ENCODE measurements at places on chromosomes 5 and 9.

DNA sequence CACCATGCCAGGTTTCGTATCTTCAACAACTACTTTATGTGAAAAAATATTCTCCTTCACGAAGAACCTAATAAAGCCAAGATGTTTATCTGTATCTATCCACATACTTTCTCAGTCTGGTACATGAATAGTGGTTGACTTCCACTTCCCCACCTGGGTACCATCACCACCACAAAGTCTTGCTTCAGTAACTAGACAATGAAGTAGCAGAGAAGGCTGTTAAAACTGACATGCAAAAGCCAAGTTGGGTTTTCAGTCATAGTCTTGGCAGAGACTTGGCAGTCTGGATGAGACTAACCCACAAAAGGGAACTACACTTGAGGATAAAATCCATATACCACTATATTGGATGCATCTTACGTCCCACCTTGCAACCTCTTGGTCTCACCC, 5.0 kb downstream of the P4HA2 start:
- ATAC-seq, result no peak

DNA sequence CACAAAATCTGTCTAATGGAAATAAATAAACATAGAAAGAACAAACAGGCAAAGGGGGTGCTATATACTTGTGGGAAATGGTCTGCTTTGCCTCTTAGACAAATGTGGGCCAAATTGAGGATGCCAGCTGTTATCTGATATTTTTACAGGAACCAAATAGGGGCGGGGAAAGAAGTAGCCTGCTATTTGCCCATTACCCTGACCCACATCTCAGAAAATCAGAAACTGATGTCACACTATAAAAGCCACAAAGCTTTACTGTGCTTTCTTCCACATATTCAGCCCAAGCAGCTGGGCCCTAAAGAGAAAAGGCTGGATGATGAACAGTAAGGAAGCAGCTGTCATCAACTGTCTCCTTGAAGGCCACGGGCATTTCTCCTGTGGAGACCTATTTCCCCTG, 97.3 kb downstream of the ELAVL2 start:
- no peak for ATAC-seq

- ATAC-seq, result no peak
These were observed 12.5 kb upstream of the CHD1 start for GRCh38 chr5:98941131-98941883.

DNA sequence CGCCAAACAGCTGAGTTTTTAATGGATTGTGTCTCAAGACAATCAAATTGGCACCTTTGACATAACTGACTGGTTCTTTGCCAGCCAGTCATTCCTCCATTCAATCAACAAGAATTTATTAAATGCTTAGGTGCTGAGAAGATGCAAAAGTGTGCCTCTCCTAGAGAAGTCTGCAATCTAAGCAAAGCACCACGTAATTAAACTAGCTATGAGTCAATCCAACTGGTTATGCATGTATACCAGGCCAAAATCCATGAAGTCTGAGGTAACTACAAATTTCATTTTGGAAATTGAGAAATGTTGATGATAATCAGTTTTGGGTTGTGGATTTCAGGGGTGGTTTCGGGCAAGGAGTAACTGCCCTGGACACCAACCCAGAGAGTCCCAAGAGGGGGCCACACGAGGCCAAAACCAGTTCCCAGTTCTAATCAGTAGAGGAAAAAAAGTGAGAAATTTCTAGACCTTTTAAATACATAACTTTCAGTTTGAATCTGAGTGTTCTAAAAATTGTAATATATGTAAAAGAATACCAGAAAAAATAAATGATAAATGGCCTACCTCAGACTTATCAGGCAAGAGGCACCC, 92.6 kb downstream of the EFNA5 start:
- no peak for ATAC-seq

DNA sequence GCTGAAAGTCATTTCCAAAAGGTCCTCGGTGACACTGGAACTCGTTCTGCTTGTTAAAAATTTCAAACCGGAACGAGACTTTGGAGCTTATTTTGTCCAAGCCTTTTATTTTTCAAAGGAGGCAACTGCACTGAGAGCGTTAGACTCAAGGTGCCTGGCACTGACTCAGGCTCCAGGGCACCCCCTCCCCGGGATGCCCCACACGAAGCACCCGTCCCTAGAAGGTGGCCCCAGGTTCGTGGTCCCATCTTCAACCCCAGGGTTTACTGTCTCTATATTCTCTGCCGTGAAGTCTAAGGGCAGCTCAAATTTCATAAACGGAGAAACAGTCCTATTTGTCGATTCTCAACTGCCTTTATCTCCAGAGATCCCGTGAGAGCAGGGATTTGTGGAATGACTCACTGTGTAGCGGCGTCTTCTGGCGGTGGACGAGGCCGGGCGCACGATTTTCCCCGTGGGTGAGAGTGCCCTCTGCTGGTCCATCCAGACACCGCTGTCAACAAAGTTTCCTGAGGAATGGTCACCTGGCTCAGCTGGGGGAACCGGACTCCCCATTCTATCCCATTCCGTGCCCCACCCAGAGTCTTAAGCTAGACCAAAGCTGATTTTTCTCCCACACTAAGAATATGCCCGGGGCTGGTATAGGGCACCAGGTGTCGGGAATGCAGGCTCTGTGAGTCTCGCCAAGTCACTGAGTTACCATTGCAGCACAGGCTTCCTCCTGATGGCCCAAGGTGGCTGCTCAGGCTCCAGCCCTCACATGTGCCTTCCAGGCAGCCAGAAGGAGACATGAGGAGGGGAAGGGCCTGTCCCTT, 27.1 kb upstream of the SLC6A19 start:
- ATAC-seq, result peak; percentile 92

DNA sequence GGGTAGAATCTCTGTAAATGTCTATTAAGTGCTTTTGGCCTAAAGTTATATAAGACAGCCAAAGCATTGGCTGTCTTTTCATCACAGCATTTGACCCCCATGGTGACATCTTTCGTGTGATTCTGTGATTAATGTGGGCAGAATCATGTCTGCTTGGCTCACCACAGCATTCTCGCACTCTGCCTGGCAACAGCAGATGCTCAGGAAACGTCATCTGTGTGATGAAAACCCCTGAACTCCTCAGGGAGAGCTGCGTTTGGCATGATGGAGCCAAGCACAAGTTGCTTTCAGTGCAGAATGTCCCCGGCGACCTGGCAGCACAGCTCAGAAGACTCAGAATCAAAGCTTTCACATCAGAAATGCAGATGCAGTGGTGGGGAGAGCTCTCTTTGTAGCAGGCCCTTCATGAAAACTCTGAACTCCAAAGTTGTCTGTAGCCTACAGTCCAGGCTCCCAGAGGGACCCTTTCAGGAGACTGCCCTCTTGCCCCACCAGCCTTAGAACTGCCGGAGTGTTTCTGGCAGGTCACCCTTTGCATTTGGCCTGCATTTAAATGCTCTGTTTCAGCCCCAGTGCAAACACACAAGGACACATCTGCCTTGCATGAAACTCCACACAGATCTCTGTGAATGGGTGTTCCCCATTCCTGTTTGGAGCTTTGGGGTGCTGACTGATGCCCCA, 155.6 kb upstream of the PANK3 start:
- no peak for ATAC-seq

DNA sequence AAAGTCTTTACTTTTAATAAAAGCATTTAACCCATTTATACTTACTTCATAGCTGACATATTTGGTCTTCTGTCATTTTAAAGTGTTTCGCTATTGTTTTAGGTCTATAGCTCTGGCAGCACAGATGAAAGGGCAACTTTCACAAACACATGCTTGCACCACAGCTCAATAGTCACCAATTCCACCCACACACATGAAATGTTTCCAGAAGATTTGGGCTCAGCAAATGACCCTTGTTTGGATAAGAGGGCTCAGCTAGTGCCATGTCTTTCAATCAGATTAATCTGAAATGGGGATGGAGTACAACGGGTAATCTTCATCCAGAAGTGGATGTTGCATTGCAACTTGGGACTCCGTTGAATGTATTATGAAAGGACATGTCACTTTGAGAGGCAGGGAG, 176.0 kb downstream of the FGF18 start:
- ATAC-seq, result no peak

DNA sequence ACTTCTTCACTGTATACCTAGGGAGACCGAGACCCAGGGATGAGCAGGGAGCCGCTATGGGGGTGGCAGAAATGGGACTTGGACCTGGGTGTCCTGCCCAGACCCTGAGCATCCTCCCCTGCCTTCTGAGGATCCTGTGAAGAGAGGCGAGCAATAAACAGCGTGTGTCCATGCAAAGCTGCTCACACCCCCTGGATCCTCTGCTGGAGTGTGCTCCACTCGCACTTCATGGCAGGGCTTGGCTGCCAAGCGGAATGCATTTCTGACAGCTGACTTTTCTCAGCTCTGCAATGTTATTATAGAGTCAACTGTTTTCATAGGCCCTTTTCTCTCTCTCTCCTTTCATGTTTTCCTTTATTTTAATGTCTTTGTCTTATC, 31.0 kb upstream of the ALDH1B1 start:
- ATAC-seq, result no peak

- ATAC-seq, result no peak
These were observed 46.9 kb downstream of the VCAN start for GRCh38 chr5:83518319-83519061.

DNA sequence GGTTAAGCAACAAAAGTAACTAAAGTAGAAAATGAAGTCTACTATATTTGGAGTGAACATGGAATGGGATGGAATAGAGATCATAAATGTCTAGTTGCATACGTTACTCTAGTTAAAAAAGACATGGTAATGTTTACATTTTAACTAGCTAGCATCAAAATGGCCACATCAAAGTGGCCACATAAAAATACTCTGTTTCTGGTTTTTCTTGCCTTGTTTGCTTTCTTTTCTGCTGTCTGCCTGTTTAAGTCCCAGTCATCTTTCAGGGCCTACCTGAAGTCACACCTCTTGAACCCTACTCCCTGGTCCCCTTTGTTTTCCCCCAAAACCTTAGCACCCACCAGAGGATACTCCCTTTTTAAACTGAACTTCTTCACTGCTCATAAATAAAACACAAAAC, 6.4 kb upstream of the KIF2A start:
- ATAC-seq, result no peak

GRCh38 chr5:124052201-124052600, 540.2 kb downstream of the CSNK1G3 start:
- ATAC-seq, result no peak

GRCh38 chr9:92669527-92669889, 423 bp downstream of the IPPK start:
- ATAC-seq, result no peak

DNA sequence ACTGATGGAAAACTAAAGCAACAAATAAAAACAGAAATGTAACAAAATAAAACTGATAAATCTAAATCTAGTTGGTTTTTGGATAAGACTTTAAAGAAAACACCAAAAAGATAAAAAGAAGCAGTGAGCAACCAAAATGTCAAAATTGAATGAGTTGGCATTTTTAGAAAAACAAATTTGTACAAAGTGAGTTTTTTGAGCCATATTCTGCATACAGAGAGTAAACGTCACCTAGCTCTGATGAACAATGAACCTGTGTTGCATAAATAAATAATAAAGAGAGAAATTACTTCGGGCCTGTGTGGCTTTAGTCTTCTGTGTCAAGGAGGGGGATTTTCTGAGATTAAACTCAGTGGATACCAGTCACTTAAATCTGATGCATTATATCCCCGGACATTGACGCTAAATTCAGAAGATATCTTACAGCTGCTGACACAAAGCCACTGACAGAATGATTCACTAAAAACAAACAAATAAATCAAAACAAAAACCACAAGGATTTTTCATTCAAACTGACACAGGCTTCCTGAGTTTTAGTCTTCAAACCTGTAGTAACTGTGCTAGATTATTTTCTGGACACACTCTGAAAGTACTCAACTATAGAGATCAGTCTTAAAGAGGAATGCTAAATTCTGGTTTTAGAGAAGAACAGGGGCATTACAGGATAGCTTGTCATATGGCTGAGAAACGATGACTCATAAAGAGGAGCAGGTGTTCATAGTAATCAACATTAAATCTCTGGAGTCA, 403.5 kb upstream of the ST8SIA4 start:
- no peak for ATAC-seq

DNA sequence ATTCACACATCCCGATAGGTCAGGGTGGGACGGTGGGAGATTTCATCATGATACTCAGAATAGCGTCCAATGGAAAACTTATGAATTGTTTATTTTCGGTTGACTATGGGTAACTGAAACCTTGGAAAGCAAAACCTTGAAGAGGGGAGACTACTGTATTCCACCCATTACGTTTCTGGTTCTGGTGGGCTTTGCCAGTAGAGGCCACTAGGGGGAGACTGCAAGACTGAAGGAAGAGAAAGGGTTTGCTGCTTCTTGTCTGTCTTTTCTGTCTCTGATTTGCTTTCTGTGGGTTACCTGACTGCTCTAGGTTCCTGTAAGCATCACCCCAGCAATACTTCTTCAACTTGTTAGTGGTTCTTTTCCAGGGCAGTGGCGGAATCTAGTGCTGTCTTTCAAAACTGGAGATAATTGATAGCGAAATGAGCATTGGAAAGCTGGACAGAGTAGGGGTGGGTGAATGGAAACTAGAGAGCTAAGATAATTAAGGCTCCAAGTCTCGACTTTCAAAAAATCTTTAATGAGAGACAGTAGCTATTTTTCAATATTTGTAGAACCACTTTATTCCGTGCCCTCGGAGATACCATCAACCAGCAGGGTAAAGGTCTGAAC, 27.0 kb downstream of the GRIN3A start:
- peak; percentile 63 for ATAC-seq

GRCh38 chr5:16916262-16916878, 19.7 kb downstream of the MYO10 start:
- peak; percentile 73 for ATAC-seq

DNA sequence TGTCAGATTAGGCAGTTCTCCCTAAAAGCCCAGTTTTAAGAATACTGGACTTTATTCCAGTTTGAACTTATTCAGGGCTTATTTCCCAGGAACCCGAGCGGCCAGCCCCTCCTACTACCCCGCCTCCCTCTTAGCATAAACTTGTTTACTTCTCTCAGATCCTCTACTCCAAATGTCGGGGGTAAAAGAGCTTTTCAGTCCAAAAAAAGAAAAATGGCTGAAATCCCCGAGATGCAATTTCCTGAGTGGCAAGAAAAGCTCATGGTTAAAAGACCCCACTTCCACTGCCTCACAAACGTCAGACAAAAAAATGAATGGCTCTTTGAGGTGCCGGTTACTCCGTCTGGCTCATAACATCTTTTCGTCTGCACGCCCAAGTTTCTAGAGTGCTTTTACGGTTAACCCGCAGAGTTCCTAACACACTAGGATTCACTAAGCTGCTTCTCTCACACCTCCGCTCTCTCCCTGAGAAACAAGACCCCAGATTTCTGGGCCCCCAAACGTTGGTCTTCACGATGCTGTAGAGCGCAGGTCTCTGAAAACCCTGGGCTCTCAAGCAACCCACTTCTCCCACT, 402 bp downstream of the BRD8 start:
- ATAC-seq, result peak; percentile 63

Measured in SK-N-SH treated with all-trans-retinoic acid at 6 μM for 48 hours (cell line).